ENCODE measurements at places on chromosomes 16 and 17.

DNA sequence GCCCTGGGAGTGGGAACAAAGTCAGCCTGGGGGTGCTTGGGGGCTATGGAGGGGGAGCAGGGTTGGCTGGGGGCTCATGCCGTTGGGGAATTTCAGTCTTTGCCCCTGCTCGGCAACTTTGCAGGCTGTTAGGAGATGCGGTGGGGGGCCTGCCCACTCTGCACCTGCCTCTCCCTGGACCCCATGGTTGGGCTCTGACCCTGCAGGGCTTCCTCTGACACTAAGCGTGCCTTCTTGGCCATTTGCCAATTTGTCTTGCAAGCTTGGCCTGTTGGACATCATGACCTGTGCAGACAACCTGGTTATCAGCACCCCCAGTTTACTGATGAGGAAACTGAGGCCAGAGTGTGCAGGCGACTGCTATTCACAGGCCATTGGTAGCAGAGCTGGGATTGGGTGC is 14.6 kb downstream of the ADCY7 start:
- DNase-seq, result no peak

DNA sequence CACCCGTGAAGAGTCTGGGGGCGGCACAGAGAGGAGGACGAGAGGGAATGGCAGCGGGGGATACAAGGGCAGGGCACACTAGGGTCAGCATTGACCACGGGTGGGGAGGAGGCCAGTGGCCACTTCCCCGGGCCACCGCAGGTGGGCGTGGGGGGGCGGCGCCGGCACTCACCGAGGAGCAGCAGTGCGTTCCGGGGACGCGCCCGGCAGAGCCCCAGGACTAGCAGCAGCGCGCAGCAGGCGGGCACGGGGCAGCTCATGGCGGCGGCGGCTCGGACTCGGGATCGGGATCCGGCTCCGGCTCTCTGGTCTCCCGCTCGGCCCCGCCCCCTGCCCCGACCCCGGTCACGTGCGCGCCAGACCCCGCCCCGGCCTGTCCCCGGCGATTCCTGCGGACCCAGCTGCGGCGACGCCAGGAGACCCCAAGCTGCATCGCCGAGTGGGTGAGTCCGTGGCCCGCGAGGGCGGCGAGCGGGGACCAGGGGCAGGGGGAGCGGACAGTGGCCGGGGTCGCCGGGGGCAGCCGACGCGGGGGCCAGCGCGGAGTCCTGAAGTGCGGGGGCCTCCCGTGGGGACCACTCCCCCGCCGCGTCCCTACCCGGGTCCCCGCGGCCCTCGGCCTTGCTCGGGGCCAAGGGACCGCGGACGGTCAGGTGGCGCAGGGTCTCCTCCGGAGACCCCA is at the start of the genes SGSH and SLC26A11:
TSS of gene SGSH (minus strand) at position 280 of the 682 bp plus-strand sequence. CDS start at position 260, 20 bp downstream.
TSS of gene SLC26A11 (plus strand) at position 374 of the 682 bp plus-strand sequence. CDS start 1,134 bp downstream, outside the sequence.
- DNase-seq, result peak; percentile 74

DNA sequence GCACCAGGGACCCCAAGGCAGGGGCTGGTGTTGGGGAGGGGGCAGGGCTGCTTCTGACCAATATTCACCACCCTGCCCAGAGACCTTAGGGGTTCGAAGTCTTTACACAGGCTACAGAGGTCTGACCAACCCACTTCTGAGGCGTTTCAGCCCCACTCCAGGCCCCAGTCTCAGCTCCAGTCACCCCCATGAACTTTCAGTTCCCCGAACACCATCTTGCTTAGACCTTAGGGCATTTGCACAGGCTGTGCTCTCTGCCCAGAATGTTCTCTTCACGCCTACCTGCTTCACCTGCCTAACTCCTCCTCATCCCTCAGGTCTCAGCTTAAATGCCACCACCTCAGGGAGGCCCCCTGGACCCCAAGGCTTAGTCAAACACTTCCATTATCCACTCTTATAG is 25.8 kb upstream of the CPNE2 start:
- DNase-seq, result no peak

GRCh38 chr17:76911299-76912017 is 43.3 kb downstream of the MGAT5B start:
- DNase-seq, result no peak

DNA sequence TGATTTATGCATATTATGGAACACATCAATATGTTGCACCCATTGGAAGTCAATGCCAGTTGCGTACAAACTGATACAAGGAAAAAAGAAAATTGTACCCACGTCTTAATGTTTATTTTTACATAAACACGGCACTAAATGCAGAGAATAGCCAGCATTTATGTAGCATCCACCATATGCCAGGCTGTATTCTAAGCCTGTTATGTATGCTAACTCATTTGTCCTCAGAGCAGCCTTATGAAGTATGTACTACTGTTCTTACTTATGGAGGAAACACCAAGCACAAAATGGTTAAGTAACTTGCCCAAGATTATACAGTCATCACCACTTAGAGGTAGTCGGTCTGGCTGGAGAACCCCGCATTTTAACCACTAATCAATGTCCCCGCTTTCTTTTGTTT is 837.9 kb upstream of the RBFOX1 start:
- no peak for DNase-seq

GRCh38 chr16:50744881-50745280 is 3.0 kb downstream of the CYLD start:
- DNase-seq, result no peak

- DNase-seq, result no peak
Measured at GRCh38 chr16:81524382-81524781, 79.8 kb downstream of the CMIP start.

DNA sequence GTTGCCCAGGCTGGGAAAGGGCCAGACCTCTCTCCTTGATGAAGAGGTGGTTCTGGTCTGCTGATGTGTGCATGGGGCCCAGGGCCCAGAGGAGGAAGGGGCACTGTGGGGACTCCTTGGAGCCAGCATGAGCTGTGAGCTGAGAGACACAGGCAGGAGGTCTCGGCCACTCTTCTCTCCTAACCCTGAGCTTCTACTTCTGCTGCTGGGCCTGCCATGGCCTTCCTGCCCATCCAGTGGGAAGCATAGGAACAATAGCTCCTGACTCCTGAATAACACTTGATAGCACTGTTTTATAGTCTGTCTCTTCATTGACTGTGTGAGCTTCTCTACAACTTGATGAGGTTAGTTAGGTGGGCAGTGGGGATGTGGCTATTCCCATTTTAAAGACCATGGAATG is 181.1 kb downstream of the UTP18 start:
- no peak for DNase-seq

GRCh38 chr16:86609115-86609514 is 30.8 kb downstream of the FOXL1 start:
- DNase-seq, result no peak

GRCh38 chr17:58789160-58789559 is 33.5 kb downstream of the PPM1E start:
- DNase-seq, result no peak

DNA sequence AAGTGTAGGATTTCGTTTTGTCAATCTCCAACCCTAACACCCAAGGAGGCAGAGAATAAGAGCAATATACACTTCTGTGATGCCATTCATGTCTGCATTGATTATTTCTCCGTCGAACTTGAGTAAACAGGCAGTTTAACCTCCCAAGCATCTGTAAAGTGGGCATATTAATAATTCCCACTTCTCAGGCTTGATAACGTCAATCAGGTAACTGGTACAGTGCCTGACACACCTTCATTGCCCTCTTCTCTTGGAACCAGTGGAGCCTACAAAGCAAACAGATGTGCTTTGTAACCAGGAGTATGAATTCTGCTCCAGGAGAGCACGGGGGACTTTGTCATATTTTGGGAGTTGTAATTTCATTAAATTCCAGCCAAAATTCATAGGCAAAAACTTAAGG is 32.5 kb upstream of the PLCG2 start:
- no peak for DNase-seq

GRCh38 chr17:17772231-17772630 is 64.6 kb downstream of the SREBF1 start:
- no peak for DNase-seq

DNA sequence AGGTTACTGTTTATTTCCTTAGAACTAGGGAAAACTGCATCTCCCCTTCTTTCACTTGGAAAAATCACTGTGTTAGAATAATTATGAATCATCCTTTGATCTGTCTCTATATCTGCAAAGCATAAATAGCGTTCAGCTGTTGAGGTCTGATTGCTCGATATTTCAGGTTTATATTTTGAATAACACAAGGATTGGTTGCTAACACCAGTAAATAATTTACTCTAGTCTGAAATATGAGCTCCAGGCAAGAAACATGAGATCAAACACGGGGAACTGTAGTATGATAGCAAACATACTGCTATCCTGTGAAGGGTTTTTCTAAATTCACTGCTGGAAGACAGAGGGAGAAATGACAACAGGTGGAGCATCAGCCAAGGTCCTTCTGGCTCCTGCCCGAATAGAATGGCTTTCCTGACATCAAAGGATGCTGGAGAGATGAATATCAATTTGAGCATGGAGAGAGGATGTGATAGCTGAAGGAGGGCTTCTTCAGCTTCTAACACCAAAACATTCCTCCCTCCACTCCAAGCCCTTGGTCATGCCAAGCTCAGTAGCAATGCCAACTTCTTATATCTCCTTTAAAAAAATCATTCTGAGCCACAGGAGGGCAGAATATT is 450.3 kb downstream of the SHISA9 start:
- no peak for DNase-seq

DNA sequence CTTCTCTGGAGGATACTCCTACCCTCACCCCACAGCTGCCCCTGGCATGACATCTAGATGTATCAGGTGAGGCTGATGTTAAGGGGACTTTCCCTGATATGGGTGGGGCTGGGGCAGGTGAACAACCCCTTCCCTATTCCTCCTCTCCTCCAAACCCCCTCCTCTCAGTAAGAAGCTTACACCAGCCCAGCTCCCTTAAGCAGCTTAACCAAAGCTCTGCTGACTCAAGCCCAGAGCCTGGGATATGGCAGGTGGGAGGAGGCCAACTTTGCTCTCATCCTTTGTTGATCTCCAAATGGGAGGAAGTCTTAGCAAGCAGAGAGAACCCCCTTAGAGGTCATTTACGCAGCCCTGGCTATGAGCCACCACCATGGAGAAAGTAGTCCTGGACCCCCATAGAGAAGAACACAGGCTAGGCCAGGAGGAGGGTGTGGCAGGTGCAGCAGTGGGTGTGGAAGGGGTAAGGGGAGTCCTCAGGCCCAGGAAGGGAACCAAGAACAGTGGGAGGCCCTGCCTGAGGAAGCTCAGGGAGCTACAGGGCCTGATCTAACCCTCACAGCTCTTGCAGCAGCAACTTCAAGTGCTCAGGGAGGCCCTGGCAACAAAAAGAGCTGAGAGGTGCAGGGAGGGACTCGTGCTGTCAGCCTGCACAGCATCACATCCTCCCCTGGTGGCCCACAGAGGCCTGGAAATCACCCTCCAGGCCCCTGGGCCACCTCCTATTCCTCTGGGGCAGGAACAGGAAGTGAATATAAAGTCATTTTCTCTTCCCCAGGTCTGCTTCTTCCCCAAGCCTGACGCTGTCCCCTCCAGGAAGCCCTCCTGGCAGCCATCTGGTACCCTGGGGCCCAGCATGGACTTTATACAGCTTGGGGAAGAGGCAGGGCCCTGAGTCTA is 2.9 kb downstream of the UNC119 start:
- DNase-seq, result no peak

- peak; percentile 71 for DNase-seq
Measured at GRCh38 chr17:52995147-52995546, 827.6 kb upstream of the KIF2B start.

GRCh38 chr16:50774405-50774804 is 32.5 kb downstream of the CYLD start:
- no peak for DNase-seq

GRCh38 chr17:82590881-82591539 is 57.2 kb downstream of the WDR45B start:
- DNase-seq, result no peak

- DNase-seq, result no peak
Measured at GRCh38 chr17:72425794-72426168, 305.0 kb downstream of the SOX9 start.

DNA sequence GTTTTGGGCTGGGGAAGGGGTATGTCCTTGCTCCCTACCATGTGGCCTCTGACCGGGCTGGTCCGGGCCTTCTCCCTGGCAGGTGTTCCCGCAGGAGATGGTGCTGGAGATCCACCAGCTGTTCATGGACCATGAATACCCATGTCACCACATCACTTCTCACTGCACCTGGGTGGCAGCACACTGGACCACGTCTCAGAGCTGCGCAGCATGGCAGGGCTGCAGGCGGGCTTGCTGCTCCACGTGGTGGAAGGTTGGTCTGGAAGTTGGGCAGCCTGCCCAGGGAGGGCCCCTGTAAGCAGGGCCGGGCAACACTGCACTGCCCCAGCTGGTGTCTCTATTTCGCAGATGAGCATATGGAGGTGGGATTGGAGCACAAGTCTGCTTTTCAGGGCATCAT is 169.5 kb upstream of the ZNF267 start:
- no peak for DNase-seq

- DNase-seq, result no peak
Measured at GRCh38 chr17:14808425-14808824, 456.7 kb downstream of the PMP22 start.

DNA sequence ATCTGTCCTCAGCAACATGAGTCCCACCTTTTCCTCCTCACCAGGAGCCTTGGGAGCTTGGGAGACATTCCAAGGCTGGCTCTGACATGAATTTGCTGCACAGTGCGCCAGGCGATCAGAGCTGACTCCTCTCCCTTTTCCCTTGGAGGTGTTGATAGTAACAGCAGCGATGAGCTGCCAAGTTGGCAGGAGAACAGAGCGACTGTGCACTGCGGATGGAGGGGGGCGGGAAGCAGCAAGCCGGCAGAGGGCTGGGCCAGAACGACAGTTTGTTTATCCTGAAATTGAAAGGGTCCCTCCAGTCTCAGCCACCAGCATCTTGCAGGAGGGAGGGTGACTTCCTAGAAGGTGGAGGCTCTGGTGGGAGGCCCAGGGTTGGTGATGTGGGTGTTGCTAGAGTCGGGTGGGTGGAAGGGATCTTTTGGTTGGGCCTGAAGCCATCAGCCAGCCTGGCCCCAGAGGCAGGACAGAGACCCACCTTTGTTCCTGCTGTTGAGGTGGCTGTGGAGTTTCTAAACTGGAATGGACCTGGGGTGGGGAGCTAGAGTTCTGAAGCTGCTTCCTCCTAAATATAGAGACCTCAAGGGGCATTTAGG is 22.5 kb upstream of the DYNLL2 start:
- no peak for DNase-seq

DNA sequence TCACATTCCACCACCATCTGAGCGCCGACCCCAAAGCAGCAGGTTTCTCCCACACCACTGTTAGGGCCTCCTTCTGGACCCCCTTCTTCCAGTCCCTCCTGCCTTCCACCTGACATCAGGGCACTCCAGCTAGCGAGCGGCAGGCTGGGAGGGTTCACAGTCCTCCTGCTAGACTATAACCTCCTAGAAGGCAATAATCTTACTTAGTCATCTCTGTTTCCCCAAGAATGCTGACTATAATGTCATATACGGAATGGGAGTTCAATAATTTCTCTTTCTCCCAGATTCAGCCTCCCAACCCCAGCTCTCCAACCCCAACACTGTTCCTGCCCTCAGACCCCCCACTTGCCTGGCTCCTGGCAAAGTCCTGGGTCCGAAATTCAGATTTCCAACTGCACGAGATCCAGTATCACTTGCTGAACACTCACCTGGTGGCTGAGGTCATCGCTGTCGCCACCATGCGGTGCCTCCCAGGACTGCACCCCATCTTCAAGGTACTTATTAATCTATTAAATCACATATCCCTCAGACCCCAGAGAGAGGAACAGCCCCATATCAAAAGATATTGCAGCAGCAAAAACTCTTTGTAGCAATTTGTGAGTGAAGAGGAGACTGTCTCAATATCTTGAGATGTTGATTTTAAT is 5.6 kb downstream of the ALOX12 start:
- DNase-seq, result no peak

- no peak for DNase-seq
Measured at GRCh38 chr16:7392206-7392605, 59.6 kb downstream of the RBFOX1 start.

Data from NCI-H187 (cell line).